ENCODE measurements at places on chromosomes 12 and 14. TPM values are rescaled to one million over a fixed set of nuclear protein-coding genes. Genes with fewer than 3 reads are reported as not detected.
A peak's percentile ranks its signal among the peaks of the same experiment; 100 is the strongest.

GRCh38 chr14:69364378-69364777, 33.7 kb downstream of the ERH start:
- no peak for DNase-seq

Gene CSRP2
- total RNA-seq, result 99.2 TPM

GRCh38 chr14:94170136-94170535, 4.0 kb upstream of the PPP4R4 start:
- DNase-seq, result no peak

GRCh38 chr14:79516009-79516408, 695.3 kb downstream of the DIO2 start:
- no peak for DNase-seq

GRCh38 chr12:47560415-47560814, 145.4 kb downstream of the RPAP3 start:
- DNase-seq, result no peak

- no peak for DNase-seq
These were observed 85.0 kb downstream of the FOXN3 start for GRCh38 chr14:89332031-89332430.

DNA sequence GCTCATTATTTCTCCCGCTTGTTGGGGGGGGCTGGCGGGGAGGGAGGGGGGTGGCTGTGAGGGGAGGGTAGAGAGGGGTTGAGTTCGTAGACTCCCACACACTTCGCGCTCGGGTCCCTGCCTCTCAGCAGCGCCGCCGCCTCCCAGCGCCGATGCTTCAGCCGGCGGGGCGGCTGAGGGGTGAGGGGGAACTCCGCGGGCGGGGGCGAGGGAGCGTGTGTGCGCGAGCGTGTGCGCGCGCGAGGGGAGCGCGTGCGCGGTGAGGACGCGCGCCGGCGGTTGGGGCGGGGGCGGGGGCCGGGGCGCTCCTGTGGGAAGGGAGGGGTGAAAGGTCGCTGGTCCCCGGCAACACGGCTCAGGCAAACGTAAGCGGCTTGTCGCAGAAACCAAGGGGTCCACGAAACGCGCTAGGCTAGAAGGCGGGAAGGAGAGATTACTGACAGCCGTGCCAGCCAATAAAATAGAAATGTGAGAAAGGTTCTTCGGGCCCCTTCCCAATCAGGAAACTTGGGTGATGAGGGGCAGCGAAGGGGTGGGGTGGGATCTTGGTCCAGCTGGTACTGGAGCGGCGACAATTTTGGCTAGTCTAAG, 343 bp upstream of the NOVA1 start:
- peak; percentile 87 for DNase-seq

DNA sequence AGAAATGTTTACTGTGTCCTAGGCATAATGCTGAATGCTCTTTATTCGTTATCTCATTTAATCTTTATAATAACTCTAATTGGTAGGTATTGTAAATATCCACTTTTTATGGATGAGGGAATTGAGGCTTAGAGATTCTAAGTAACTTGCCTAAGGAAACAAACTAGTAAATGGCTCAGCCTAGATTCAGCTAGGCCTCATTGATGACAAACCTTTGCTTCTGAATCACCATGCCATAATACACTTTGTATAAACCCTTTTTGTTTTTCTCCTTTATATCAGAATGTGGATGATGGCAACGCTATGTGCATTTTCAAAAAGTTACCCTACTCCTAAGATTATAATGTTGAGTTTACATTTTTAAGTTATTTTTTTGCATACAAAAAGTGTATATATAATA, 34.0 kb downstream of the MNAT1 start:
- DNase-seq, result no peak

- DNase-seq, result no peak
These were observed 982 bp downstream of the RBMS2 start for GRCh38 chr12:56522411-56523193.

DNA sequence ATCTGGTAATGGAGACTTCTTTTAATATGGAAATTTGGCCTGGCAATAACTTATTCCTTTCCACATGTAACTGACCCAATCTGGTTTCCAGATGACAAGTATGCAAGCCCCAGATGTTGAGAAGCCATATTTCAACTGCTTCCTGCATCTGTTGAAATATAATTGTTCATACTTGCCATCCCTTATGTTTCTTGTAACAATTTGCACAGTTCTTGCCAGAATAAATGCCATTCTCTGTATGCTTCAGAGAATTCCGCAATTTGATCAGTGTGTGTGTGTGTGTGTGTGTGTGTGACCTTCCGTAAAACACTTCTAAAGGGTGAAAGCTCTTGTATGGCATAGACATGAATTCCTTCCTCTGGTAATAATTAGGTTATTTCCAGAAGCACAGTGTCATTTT, 1.8 kb upstream of the CLEC2A start:
- DNase-seq, result no peak

DNA sequence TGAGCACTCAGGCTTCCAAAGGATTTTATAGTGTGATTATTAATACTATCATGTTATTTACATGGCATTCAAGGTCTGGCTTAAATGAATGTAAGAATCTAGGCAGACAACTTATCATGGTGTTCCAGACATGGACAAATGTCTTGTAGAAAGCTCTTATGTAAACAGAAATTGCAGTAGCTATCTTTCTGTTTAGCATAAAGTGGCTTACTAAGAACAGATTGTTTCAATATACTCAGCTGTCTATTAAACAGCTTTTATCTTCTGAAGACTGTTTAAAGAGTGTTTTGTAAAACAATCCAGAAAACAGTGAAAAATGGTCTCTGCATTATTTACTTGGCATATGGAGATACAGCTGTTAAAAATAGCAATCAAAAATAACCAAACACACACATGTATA, 1061.8 kb upstream of the SEL1L start:
- DNase-seq, result no peak

DNA sequence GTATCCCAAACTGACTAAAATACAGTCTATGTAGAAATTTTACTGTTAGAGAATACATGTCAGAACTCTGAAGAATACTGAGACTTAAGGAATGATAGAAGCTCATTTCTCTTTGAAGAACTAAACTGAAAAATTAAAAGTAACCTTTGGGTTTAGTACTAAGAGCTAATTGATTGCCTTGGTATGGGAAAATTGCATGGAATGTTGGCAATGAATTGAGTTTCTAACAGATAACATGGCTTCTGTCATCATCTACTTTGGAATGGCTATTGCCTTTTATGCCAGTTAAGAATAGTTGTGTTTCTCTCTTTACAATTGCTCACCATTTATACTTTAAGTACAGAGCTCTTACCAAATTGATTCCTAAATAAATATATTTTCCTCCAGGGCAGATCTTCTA, 308.8 kb upstream of the SYT1 start:
- no peak for DNase-seq

- peak; percentile 52 for DNase-seq
These were observed 102.5 kb upstream of the EIF5 start for GRCh38 chr14:103231376-103232019.
